Activated naive CD8-positive, alpha-beta T cell treated with anti-CD3 and anti-CD28 coated beads for 36 hours (primary cell): ENCODE measurements at places on chromosomes 1 and 21. TPM values are rescaled to one million over a fixed set of nuclear protein-coding genes. Genes with fewer than 3 reads are reported as not detected.

Gene LCE1B
- not detected for total RNA-seq

Gene KCNJ9
- 0.04 TPM for total RNA-seq

Gene LBR
- 140 TPM for total RNA-seq

DNA sequence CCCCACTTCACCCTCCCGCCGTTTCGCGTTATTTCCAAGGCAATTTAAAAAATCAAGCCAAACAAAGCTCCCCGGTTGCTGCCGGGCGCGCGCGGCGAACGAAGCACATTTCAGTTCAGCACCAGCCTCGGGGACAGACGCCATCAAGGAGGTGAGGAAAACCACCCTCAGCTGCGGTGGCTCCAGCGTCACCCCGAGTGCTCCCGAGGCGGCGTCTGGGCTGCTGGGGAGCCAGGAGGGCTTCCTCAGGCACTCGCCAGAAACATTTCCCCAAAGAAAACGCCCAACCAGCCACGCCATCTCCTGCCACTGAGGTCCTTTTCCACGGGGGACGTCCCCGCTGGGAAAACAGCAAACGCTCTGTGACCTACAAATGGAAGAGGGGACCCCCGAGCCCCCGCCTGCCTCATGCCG is 623 bp downstream of the GNG4 start:
- peak overlapping the region; percentile 77 for H3K4me3 ChIP-seq
- H3K4me1 ChIP-seq, result peaks cover 6% of the 10 kb centered on the region
- no peak overlapping the region for H3K27ac ChIP-seq
- H3K27me3 ChIP-seq, result peaks cover 77% of the 10 kb centered on the region

- peaks cover 6% of the 10 kb centered on the region for H3K4me1 ChIP-seq
- H3K36me3 ChIP-seq, result no peaks in the 10 kb centered on the region
- peaks cover 9% of the 10 kb centered on the region for H3K27me3 ChIP-seq
- no peak for DNase-seq
Observed at GRCh38 chr1:14323568-14324247, 274.8 kb upstream of the KAZN start.

DNA sequence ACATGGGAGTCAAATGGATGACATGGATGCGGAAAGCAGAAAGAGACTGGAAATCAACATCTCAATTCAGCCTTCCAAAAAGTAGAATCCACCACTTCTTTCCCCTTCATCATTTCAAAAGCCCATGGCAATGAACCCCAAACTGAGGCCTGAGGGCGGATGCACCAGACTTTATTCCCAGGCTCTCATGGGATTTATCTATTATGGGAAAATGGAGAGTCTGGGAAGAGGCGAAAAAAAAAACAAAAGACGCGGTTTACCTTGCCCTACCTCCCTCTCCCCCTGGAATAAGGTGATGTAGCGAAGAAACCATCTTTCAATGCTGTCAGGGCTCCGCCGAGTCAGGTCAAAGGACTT is 624 bp downstream of the KIFAP3 start:
- H3K27ac ChIP-seq, result peak overlapping the region; percentile 83
- peaks cover 10% of the 10 kb centered on the region for H3K36me3 ChIP-seq
- peaks cover 44% of the 10 kb centered on the region for H3K4me1 ChIP-seq
- no peaks in the 10 kb centered on the region for H3K27me3 ChIP-seq
- DNase-seq, result no peak

GRCh38 chr1:29944253-29944905 is 708.1 kb downstream of the PTPRU start:
- H3K4me1 ChIP-seq, result no peaks in the 10 kb centered on the region
- no peaks in the 10 kb centered on the region for H3K36me3 ChIP-seq
- H3K4me3 ChIP-seq, result no peak overlapping the region
- peaks cover 19% of the 10 kb centered on the region for H3K27me3 ChIP-seq

GRCh38 chr1:32400876-32401631 is 6.8 kb upstream of the BSDC1 start:
- peak; percentile 48 for DNase-seq
- peaks cover 2% of the 10 kb centered on the region for H3K4me1 ChIP-seq
- no peaks in the 10 kb centered on the region for H3K36me3 ChIP-seq
- H3K27me3 ChIP-seq, result no peaks in the 10 kb centered on the region
- no peak overlapping the region for H3K27ac ChIP-seq
- no peak overlapping the region for H3K4me3 ChIP-seq

GRCh38 chr1:212892108-212892507 is 34.0 kb downstream of the FLVCR1 start:
- no peak overlapping the region for H3K27ac ChIP-seq
- DNase-seq, result no peak
- H3K4me1 ChIP-seq, result no peaks in the 10 kb centered on the region
- H3K36me3 ChIP-seq, result peaks cover 37% of the 10 kb centered on the region

DNA sequence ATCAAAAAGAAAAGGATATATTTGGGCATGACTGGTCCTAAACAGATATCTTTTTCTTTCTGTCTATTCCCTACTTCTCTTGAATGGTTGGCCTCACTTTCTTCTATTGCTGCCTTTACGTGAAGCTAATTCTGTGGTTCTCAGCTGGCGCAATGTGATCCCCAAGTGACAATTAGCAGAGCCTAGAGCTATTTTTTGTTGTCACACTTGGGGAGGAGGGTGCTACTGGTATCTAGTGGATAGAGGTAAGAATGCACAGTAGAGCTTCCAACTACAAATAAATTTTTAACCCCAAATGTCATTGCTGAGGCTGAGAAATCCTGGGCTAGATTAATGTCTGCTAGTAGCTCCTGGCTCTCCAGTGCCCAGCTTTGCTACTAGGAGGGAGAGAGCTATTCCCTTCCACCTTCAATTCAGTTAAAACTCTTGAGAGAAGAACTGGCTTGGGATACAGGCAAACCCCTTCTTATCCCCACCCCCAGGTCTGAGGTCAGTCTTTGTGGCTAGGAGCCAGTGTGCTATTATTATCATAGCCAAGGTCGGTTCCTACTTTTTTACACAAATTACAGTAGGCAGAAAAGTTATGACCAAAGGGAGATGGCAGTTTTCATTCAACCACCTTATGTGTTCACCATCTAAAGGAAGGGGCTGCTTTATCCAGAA is 102.1 kb downstream of the SNX7 start:
- no peaks in the 10 kb centered on the region for H3K27me3 ChIP-seq
- no peak overlapping the region for H3K27ac ChIP-seq
- H3K36me3 ChIP-seq, result no peaks in the 10 kb centered on the region
- no peak overlapping the region for H3K4me3 ChIP-seq
- DNase-seq, result no peak
- H3K4me1 ChIP-seq, result no peaks in the 10 kb centered on the region

Gene INSRR
- total RNA-seq, result 0.20 TPM

DNA sequence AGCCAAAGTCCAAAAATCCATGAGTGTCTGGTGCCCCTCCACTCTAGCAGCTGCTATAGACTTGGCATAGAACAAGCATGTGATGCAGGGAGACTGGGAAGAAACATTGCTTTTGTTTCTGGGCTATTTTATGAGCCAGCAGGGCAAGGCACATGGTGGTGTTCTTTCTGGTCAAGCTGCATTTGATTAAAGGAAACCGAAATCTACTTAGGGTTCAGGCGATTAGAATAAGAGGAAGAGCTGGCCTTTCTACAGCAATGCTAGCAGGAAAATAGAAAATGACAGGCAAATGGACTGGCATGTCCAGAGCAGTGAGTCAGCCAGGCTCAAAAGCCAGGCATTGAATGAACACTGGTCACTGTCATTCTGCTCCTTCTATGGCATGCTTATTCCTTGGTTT is 28.5 kb upstream of the ARHGAP29 start:
- peaks cover 15% of the 10 kb centered on the region for H3K27me3 ChIP-seq
- no peaks in the 10 kb centered on the region for H3K4me1 ChIP-seq
- DNase-seq, result no peak

Gene NR5A2
- total RNA-seq, result 0.08 TPM

Gene PDPN
- total RNA-seq, result not detected

Gene KRTAP19-3
- total RNA-seq, result not detected

- H3K4me3 ChIP-seq, result no peak overlapping the region
- no peaks in the 10 kb centered on the region for H3K36me3 ChIP-seq
- DNase-seq, result no peak
- no peak overlapping the region for H3K27ac ChIP-seq
- H3K27me3 ChIP-seq, result no peaks in the 10 kb centered on the region
- no peaks in the 10 kb centered on the region for H3K4me1 ChIP-seq
Observed at GRCh38 chr1:54519709-54520108, 28.3 kb upstream of the ACOT11 start.

Gene SPRR1A
- not detected for total RNA-seq

GRCh38 chr1:40588586-40588985 is 57.1 kb downstream of the ZNF684 start:
- H3K4me1 ChIP-seq, result peaks cover 18% of the 10 kb centered on the region
- DNase-seq, result no peak
- no peak overlapping the region for H3K27ac ChIP-seq

DNA sequence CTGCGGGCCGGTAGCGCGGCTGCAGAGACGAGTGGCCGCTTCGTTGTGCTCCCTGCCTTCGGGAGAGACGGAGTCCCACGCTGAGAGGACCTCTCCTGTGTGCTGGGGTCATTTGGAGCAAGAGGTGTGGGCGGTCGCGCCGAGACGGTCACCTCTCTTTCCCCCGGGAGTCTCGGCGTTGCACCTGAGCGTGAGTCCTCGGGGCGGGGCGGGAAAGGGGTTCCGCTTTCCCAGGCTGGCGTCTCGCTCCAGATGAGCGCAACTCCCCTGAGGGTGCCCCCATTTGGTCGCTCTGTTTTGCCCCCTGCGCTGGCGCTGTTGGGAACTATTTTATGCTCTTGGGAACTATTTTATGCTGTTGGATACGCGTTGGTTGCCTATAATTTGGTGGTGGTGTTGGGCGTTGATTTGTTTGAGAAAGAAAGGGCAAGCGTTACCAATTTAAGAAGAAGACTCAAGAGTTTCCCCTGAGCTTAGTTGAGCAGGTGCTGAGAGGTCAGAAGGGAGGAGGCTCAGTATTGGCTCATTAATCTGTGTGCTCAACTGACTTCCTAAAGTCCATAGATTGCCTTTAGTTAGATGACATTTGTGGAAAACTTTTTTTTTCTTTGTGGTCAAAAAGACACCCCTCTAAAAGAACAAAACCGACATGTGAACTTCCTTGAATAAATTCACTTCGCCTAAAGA is 683 bp downstream of the LRRC8B start:
- H3K4me1 ChIP-seq, result peaks cover 25% of the 10 kb centered on the region
- H3K4me3 ChIP-seq, result no peak overlapping the region
- peak; percentile 46 for DNase-seq
- H3K27me3 ChIP-seq, result no peaks in the 10 kb centered on the region

Gene KRTAP11-1
- total RNA-seq, result not detected

GRCh38 chr1:165288350-165289120 is 68.0 kb downstream of the LMX1A start:
- H3K4me3 ChIP-seq, result no peak overlapping the region
- no peak overlapping the region for H3K27ac ChIP-seq
- DNase-seq, result no peak
- H3K36me3 ChIP-seq, result no peaks in the 10 kb centered on the region

Gene SMG5
- 92.0 TPM for total RNA-seq

DNA sequence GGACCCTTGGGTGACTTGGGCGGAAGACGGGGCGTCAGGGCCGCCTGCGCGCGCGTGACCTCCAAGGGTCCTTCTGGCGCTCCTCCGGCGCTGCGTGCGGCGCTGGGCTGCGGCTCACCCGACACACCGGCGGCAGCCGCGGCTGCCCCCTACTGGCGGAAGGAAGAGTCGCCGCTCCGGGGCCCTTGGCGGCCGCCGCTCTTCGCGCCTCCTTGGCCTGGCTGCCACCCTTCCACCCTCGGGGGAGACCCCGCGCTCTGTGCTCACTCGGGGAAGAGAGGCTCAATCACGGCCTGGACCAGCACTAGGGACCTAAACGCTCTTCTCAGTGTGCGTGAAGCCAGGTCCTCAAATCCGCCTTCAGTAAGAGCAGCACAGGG is 89.7 kb downstream of the DMRTA2 start:
- DNase-seq, result peak; percentile 68
- H3K27ac ChIP-seq, result no peak overlapping the region
- H3K4me1 ChIP-seq, result peaks cover 4% of the 10 kb centered on the region
- no peaks in the 10 kb centered on the region for H3K36me3 ChIP-seq

Gene KIF17
- total RNA-seq, result 0.16 TPM

DNA sequence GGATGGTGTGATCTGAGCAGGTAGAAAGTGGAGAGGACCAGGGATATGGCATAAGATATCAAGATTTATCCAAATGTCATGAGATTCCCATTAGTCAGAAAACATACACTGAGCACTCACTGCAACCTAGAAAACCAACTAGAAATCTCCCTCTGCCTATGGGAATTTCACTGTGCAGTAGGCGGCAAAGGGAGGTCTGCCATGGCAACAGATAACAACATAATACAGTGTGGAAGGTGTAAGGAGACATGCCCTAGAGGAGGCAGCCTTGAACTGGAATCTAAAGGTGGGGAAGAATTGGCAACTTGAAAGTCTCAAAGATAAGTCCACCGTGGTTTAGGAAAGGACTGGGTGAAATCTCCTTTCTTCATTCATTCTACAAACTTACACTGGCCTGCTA is 238.4 kb downstream of the ATG4C start:
- H3K4me1 ChIP-seq, result no peaks in the 10 kb centered on the region
- no peak for DNase-seq
- peaks cover 16% of the 10 kb centered on the region for H3K27me3 ChIP-seq

DNA sequence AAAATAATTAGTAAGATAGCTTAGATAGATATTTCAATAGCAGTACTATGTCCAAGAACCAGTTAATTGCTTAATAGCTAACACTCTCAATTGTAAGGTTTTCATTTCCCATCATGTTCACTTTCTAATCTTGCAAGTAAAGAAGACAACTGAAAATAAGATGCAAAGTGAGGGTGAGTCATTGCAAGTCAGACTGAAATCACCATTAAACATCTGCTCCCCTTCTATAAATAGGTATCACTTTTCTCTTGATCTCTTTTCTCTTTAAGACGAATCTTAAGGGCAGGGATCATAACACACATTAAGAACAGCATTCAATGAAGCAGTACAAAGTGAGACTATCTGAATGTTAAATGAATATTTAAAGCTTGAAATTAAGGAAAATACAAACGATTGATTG is 40.4 kb downstream of the UBR4 start:
- no peak for DNase-seq
- peaks cover 46% of the 10 kb centered on the region for H3K36me3 ChIP-seq
- peak overlapping the region; percentile 93 for H3K27ac ChIP-seq
- H3K4me1 ChIP-seq, result peaks cover 19% of the 10 kb centered on the region
- H3K27me3 ChIP-seq, result no peaks in the 10 kb centered on the region

Gene IFI16
- total RNA-seq, result 296 TPM

GRCh38 chr1:220905650-220906560 is 26.7 kb downstream of the HLX start:
- H3K27me3 ChIP-seq, result peaks cover 20% of the 10 kb centered on the region
- no peak for DNase-seq
- H3K36me3 ChIP-seq, result no peaks in the 10 kb centered on the region

- no peak overlapping the region for H3K27ac ChIP-seq
- H3K27me3 ChIP-seq, result no peaks in the 10 kb centered on the region
- H3K4me3 ChIP-seq, result no peak overlapping the region
- peaks cover 7% of the 10 kb centered on the region for H3K36me3 ChIP-seq
- DNase-seq, result no peak
Observed at GRCh38 chr1:51488372-51489050, 30.6 kb downstream of the EPS15 start.
